Hindlimb muscle (tissue), 1 donor: ENCODE measurements at places on chromosomes 7 and 10. TPM values are rescaled to one million over a fixed set of nuclear protein-coding genes. Genes with fewer than 3 reads are reported as not detected.

The PDGFA gene
- 33.2 TPM for polyA plus RNA-seq

The PARG gene
- polyA plus RNA-seq: 18.5 TPM

The ITGB8 gene
- polyA plus RNA-seq: 5.2 TPM

The FOXI2 gene
- 0.36 TPM for polyA plus RNA-seq

The TSPAN13 gene
- polyA plus RNA-seq: 74.1 TPM

The GNAT3 gene
- polyA plus RNA-seq: not detected

The LLCFC1 gene
- 0.26 TPM for polyA plus RNA-seq

The COL17A1 gene
- 1.3 TPM for polyA plus RNA-seq

The WNT2 gene
- 1.1 TPM for polyA plus RNA-seq

The UCN3 gene
- not detected for polyA plus RNA-seq

The TFPI2 gene
- polyA plus RNA-seq: 1.8 TPM

The VWDE gene
- 1.5 TPM for polyA plus RNA-seq

The CYP3A5 gene
- 1.0 TPM for polyA plus RNA-seq

The RABGEF1 gene
- polyA plus RNA-seq: 21.9 TPM

The SMKR1 gene
- polyA plus RNA-seq: not detected

The ANKRD61 gene
- 1.7 TPM for polyA plus RNA-seq

The PNLIPRP1 gene
- not detected for polyA plus RNA-seq

The KCNMA1 gene
- 15.2 TPM for polyA plus RNA-seq

The DNAH11 gene
- 0.13 TPM for polyA plus RNA-seq

GRCh38 chr7:101116898-101117297 is 10.0 kb upstream of the SERPINE1 start:
- no peak for DNase-seq

DNA sequence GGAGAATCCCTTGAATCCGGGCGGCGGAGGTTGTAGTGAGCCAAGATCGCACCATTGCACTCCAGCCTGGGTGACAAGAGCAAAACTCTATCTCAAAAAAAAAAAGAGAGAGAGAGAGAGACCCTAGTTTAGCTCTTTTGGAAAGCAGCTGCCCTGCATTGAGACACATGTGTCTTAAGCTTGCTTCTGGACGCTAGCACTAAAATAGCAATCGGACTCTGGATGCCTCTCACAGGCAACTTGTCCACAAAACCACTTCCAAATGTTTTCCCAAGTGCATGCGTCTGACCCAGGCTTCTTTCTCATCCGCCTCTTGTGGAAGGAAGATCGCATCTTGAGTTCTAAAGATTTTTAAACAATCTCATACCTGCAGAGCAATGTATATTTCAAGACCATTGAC is 182.7 kb downstream of the CUX1 start:
- no peak for DNase-seq

- DNase-seq: no peak
These were observed 43.9 kb downstream of the CUX1 start for GRCh38 chr7:101861218-101861775.

DNA sequence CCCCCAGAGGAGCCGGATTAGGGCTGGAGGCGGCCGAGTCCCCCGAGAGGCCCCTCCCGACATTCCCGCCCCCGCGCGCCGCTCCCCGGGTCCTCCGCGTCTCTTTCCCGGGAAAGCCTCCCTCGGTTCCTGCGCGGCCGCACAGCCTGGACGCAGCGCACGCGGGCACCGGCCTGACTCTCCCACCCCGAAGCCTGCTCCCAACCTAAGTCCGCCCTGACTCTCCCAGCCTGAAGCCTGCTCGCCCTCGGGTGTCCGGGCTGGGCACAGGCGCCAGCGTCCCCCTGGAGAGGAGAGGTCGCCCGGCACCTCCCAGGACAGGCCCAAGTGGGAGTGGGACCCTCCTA is 441 bp upstream of the VENTX start:
- no peak for DNase-seq

- DNase-seq: no peak
These were observed 877 bp upstream of the NOD1 start for GRCh38 chr7:30479202-30480120.

DNA sequence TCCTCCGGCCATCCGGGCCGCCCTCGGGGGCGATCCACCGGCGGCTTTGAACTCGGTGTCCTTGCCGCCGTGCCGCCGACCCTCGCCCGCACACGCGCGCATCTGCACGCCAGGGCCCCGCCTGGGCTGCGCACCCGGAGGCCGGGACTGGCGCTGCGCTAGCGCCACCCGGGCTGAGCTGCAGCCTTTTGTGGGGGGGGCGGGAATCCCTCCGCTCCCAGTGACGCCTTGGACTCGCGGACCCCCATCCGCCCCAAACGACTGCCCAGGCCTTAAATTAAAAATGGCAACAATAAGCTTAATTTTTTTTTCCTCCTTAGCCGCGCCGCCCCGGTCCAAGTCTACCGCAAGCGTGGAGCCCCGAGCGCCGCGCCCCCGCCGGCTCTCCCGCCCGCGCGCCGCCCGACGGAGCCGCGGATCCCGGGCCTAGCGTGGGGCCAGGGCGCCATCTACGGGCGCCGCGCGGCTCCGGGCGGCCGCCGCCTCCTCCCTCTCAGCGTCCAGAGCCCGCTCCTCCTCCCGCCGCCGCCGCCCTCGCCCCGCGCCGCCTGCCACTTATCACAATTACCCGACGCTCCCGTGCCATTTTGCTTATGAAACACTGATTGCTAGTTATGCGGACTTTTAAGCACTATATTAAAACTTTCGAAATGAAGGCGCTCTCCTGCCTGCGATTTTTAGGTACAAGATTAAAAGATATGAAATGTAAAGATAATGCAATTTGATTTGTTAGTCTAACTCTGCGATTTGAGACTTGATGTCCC is 7.5 kb upstream of the EBF3 start:
- peak; percentile 90 for DNase-seq

- DNase-seq: no peak
These were observed 22.5 kb upstream of the VIPR2 start for GRCh38 chr7:159167139-159167538.

- DNase-seq: no peak
These were observed 137.5 kb downstream of the PARD3 start for GRCh38 chr10:34677591-34677990.

GRCh38 chr7:16891338-16891737 is 9.6 kb upstream of the AGR3 start:
- peak; percentile 29 for DNase-seq

GRCh38 chr7:130490888-130491804 is 739 bp upstream of the MEST start:
- DNase-seq: peak; percentile 75

- no peak for DNase-seq
These were observed 240.5 kb downstream of the ETV1 start for GRCh38 chr7:13748998-13749397.

GRCh38 chr7:36155811-36156361 is 2.8 kb downstream of the EEPD1 start:
- DNase-seq: no peak

- no peak for DNase-seq
These were observed 141.7 kb upstream of the SEMA3A start for GRCh38 chr7:84336303-84336702.

DNA sequence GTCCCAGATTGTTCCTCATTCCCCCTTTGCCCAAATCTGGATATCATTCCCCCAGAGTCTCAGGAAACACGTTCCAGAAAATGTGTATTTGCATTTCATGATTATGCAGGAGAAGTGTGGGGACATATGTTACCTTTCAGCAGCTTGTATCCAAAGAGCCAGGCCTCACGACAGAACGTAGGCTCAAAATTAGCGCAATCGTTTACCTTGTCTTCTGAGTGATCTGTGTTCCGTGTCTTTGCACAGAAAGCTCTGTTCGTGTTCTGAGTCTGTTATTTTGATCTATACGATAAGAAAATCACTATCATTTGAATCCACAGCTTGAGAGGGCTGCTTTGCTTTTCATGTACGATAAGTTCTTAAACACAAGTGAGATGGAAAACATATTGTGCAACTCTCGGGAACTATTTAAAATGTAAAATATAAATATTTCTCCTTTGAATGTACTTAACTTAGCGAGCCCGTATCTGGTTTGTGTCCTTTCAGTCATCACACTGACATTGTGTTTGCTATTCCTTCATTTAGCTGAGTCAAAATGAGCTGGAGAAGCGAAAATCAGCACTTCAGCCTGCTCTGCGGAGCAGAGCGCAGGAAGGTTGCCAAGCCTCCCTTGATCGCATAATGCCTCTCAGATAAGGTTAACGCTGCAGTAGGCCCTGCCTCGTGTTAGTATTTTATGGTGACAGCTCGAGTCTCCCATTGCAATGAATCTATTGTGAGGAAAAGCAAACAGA is 80.2 kb upstream of the CACNB2 start:
- DNase-seq: no peak

GRCh38 chr10:61047788-61048560 is 104.0 kb upstream of the RHOBTB1 start:
- no peak for DNase-seq

DNA sequence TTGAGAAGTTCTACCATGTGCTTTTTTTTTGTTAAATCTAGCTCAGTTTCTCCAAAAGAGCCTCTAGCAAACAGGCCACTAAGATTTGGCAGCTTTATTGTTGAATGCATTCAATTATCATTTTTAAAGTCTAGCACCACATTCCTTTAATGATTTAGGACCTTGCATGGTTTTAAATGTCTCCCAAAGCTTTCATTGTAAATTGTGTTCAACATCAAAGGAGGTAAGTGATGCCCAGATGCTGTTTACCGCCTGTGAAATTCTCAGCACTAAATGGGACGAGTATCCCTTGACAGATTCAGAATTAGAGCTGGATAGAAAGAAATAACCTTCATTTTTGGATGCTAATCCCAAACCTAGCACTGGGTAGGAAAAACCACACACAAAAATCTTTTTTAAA is 112.1 kb upstream of the FAM204A start:
- no peak for DNase-seq

DNA sequence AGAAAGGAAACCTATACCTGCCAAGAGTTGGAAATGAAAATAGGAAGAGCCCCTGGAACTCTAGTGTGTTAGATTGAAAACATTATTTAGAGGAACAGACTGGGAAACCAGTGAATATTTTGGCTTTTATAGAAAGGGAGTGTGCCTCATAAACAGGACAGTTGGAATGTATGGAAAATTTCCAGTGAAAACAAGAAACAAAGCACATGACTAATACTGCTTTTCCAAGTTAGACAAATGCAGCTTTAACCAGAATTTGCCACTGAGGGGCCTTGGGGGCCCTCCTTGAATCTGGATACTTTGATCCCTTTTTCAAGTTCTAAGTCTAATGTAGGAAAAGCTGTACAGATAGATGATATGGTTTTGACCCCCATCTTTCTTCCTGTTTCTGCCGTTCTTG is 21.2 kb downstream of the ITGB8 start:
- DNase-seq: no peak

DNA sequence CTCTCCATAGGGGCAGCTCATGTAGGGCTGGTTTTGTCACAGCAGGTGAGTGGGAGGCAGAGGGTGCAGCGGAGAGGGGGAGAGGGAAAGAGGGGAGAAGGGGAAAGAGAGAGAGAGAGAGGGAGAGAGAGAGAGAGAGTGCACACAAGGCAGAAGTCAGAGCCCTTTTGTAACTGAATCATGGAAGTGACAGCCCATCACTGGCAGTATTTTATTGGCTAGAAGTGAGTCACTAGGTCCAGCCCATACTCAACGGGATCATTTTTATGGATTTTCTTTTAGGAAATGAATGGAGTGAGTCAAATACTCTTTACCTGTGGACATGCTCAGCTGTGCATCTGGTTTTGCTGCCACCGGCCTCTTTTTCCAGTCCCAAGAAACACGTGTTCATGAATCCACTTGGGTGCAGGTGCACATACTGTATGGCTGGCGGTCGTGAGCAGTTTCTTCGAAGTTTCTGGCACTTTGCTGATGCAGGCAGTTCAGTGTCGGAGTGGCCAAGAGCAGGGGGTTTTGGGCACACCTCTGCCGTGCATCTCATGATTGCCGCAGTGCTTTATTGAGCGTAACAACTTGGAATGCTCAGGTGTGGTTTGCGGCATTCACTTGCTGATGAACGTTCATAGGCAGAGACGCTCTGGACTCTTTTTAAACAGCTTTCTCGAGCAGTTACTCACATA is 40.3 kb downstream of the DOCK1 start:
- no peak for DNase-seq

GRCh38 chr7:155721056-155721455 is 76.6 kb downstream of the RBM33 start:
- no peak for DNase-seq

DNA sequence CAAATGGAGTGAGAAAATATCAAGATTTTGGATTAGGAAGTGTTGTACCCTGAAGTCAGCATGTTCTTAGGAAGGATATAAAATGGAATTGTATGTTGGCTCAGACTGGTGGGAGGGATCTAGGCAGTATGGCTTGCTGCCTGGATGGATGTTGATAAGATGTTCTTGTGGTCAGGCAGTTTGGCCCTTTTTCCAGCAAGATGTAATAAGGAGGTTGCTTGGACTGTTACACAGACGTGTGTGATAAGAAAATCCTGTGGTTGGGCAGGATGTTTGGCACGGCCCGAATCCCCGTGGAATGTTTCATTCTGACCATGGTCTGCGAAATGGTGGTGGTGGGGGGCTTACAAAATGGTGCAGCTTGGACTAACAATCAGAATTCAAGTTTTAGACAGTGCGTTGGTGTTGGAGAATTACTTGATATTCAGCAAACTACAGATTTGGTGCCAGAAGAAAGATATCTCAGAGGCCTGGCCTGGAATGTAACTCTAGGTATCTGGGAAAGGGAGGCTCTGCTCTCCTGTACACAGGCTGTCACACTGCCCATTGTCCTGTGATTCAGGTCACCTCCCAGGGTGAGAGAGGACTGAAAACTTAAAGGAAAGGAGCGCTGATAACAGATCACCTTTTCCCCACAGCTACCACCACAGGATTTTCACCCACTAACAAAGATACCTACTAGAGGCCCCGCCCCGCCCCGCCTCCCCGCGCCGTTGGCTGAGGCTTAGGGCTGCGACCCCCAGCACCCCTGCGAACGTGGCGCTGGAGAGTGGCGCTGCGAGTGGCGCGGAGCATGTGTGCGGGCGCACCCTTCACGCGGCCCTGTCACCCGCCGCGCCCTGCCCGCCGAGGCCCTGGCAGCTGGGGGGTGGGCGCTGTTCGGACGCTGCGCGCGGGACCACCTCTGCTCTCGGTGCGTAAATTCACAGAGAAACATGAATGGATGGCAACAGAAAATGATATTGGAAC is 19.3 kb upstream of the ZNF680 start:
- DNase-seq: no peak

- DNase-seq: peak; percentile 80
These were observed at the start of gene TMEM26 for GRCh38 chr10:61452655-61453641. Gene TMEM26 (minus strand): TSS chr10:61453381. CDS start chr10:61453081, 300 bp downstream.

DNA sequence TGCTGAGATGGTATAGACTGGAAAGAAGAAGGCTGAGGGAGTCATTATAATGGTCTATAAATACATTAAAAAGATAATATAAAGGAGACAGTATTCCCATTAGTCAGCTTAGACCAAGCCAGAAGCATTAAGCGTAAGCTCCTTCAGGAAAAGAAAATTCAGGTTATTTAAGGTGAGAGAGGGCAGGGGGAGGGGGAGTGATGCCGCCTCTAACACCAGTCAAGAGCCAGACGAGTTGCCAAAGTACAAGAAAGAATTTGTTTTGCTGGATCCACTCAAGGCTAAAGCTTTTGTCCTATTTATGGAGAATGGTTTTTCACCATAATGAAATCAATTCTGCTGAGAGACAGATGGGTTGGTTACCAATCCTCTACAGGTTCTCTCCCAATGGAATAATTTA is 99.3 kb downstream of the CFAP58 start:
- no peak for DNase-seq
